ENCODE measurements at places on chromosomes 1 and 21.

GRCh38 chr1:203744075-203744972 is 20.7 kb upstream of the LAX1 start:
- no peak for DNase-seq

GRCh38 chr1:37764414-37764825 is 500 bp downstream of the EPHA10 start:
- peak; percentile 72 for DNase-seq

- peak; percentile 63 for DNase-seq
Observed at GRCh38 chr1:85406887-85407533, 57.9 kb downstream of the DDAH1 start.

DNA sequence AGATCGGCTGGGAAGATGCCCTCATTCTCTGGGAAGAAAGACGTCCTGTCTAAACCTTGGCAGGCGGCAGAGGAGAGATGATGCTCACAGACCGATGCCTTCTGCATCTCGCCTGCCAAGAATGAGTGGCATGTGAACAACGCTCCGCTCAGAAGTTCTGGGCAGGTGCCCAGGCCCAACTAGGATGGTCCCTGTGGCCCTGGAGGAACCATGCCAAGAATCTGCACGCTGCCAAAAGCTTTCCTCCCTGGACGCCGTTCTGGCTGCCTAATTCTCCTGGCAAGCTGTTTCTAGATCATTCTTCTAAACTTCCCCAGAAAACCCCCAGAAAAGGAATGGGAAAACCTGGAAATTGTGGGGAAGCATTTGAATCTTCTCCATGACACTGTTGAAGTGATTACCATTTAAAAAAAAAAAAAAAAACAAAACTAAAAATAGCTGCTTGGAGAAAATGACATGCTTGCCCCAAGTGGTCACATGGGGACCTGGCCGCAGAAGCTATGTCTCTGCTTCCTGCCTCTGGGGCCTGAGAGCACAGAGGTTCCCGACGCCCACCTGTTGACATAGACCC is 440.9 kb downstream of the PRDM2 start:
- DNase-seq: no peak
